Activated naive CD4-positive, alpha-beta T cell treated with Interleukin-2 at 50 U/mL for 16 hours (primary cell): ENCODE measurements at places on chromosomes 6 and 20.

- DNase-seq: no peak
Measured at GRCh38 chr6:11036977-11037430, 7.1 kb downstream of the ELOVL2 start.

- DNase-seq: no peak
Measured at GRCh38 chr6:16236631-16237199, 1.7 kb upstream of the GMPR start.

GRCh38 chr6:31180500-31180899, 10.0 kb upstream of the POU5F1 start:
- peak; percentile 80 for DNase-seq

GRCh38 chr6:82259389-82259788, 11.8 kb upstream of the IBTK start:
- no peak for DNase-seq

GRCh38 chr6:142665393-142665792, 279.6 kb downstream of the HIVEP2 start:
- DNase-seq: no peak

DNA sequence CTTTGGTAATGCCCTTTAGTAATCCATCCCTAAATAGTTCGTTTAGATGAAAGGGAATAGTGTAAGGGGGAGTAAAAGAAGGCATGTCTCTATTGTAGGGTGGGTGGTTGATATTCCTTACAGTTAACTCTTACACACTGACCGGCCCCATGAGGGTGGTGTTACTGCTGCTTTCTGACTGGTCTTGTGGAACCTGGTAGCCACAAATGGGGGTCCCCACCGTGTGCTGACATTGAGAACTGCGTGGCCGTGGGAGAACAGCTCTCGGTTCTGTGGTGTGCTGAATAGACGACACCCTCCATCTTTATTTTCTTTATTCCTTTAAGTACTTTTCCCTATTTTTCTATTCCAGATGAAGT, 19.3 kb downstream of the MRAP2 start:
- no peak for DNase-seq

- no peak for DNase-seq
Measured at GRCh38 chr6:15355683-15356099, 109.8 kb downstream of the JARID2 start.

DNA sequence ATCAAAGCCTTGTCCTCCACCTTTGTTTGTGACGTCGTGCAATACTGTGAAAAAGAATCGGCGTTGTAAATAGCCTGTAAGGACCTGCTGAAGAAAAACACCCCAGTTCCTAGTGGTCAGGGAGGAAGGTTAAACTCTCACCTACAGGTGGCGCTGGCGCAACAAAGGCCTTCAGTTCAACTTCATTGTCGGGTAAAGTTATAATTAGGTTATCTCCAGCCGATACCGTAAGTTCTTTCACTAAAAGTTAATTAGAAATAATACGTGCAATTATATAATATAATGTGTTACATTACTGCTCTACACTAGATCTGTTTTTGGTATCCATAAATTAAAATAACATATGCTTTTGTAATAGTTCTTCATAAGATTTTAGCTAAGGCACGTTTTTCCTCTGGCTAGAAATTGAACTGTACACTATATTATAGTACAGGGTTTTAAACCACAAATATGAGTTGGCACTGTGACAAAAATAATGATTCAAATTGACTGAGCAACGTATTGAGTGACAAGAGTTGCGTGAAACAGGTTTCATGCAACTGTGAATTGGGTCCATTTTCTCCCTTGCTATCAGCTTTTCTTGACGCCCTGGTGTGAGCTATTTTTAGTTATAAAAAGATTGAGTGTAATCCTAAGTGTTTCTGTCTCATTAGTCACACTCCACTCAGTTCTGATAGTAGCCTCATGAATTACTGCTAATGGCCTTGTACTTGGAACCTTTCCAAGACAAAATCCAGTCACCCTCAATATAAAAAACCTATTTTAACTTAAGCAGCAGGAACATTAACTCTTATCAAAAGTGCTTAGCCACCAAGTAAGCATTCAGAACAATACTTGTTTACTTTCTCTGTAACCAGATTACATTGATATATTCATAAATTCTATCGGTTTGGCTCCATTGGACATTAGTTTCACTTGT, 62.3 kb downstream of the KIAA0319 start:
- peak; percentile 74 for DNase-seq

- DNase-seq: no peak
Measured at GRCh38 chr20:46690219-46691106, 1.2 kb upstream of the TP53RK start.

- peak; percentile 4 for DNase-seq
Measured at GRCh38 chr6:70956451-70957283, at the start of gene B3GAT2. Gene B3GAT2, minus strand, starts transcription at chr6:70957060. Its CDS starts 631 bp downstream, at chr6:70956429.

DNA sequence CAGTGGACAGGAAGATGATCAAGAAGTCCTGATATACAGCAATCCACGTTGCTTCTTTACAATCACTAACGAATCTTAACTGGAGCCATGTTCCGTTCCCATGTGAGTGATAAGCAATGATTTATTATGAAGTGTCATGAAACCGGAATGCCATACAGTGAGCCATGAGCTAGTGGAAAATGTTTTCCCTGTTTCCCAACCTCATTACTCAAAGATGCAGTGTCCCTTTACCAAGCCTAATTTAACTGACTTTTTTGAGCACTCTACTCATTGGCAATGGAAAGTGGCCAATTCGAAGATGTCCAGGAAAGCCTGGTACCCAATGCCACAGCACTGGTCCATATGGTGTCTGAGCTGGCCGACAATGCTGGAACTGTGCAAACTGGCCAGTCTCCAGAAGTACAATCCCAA, 148.3 kb downstream of the ZNF217 start:
- no peak for DNase-seq

DNA sequence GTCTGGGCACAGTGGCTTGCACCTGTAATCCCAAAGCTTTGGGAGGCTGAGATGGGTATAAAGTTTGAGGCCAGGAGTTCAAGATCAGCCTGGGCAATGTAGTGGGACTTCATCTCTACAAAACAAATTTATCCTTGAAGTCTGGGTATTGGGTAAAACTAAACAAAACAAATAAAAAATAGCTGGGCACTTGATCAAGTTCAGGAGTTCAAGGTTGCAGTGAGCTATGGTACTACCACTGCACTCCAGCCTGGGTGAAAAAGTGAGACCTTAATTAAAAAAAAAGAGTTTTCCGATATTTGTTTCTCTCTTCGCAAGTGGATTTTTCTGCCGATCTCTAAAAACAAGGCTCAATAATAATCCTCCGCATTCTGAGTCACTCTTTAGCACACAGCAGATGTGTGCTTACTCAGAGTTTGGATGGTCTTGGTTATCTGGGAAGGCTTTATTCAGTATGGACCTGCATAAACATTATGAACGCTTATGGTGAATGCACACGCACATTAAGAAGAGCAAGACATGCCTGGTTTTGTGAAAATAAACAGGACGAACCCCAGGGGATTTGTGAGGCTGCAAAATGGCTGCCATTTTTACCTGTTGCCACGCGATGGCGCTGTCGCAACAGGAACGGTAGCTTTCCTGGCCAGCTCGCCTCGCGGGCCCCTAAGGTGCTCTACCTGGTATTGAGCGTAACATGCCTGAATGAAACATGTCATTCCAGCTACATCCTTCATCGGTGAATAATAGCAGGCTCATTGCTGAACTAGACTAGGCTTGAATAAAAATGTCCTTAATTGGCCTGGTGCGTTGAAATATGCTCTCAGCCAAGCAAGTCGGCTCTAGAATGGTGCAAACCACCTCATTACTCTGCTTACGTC, 6.0 kb downstream of the OPN5 start:
- peak; percentile 34 for DNase-seq

DNA sequence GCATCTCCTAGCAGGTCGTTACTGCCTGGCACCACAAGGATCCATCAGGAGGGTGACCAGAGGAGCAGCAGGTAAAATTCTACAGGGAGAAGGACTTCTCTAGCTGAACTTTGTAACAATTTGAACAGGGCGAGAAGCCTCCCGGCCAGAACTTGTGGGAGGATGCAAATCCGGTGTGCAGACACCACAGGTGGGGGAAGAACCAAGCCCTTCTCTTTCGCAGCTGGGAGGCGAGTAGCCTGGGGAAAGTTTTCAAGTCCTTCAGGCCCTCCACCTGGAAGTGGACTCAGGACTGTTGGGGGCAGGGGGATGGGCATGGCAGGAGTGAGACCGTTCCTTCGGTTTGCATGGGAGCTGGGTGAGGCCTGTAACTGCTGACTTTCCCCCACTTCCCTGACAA, 42.7 kb upstream of the FAM210B start:
- no peak for DNase-seq

- no peak for DNase-seq
Measured at GRCh38 chr6:30747902-30748769, 3.8 kb upstream of the IER3 start.

DNA sequence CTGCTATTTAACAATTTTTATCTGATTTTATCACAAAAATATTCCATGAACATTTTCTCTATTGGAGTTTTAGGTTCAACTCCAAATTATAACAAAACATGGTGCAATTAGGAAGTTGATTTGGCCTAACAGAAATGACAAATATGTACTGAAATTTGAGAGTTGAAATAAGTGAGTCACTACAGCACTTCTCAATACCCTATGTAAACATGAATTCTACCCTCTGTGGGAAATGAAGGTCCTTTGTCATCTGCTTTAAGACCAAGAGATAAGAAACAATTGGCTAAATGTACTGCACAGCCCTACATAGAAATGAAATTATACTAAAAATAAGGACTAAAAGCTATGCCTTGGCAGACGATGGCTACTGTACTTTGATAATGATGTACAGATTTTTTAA, 86.2 kb upstream of the BEND6 start:
- no peak for DNase-seq

- DNase-seq: no peak
Measured at GRCh38 chr6:79066828-79067227, 11.2 kb downstream of the PHIP start.

DNA sequence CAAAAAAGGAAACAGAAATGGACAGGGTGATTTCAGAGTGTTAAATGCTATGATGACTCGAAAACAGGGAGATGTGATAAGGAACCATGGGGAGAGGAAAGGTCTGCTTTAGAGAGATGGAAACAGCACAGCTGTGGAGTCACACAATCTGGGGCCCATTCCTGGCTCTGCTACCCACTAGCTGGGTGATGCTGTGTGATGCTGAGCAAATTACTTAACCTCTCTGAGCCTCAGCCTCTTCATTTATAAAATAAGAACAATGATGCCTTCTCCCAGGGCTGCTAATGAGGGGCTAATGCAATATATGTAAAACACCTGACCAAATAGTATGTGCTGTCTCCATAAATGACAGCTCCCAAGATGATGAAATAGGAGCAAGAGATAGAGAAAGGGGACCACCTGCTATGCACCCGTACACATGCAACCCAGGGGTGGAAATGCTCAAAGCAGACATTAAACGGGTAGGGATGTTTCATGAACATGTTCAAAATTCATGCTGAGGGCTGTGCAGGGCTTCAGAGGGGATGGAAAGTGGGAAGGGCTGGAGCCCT, 27.7 kb downstream of the MDGA1 start:
- no peak for DNase-seq

GRCh38 chr20:1987826-1988225, 6.0 kb downstream of the PDYN start:
- no peak for DNase-seq

DNA sequence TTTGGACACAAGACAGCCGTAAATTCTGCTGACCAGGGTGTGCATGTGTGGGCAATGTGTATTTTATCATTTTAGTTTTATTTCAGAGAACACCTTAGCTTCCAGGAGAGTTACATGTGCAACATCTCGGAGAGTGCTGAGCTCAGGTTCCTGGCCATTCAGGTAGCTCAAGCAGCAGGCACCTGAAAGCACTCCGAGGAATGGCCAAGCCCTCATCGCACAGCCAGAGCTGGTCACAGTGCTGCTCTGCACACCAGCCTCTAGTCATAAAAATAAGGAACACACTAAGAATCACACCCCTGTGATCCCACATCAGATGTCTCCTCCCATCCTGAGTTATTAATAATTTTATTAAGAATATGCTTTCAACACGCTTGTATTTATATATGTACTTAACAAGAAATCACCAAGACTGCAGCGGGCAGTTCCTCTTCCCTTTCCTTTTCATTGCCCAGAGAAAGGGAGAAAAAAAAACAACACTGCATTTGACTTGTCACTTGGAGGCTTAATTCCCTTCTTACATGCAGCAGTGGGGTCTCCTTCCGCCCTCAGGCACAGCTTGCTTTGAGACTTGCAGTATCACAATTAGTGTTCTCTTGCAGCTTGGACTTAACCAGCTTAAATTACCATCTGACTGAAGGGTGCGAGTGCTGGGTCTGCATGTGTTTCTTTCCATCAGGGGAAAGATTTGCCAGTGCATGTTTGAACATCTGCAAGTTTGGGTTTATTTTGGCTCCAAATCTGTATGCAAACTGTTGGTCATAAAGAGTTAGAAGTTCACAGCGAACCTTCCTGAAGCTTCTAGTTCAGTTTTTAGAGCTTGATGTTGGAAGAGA, 36.0 kb upstream of the IRF4 start:
- DNase-seq: no peak

- peak; percentile 50 for DNase-seq
Measured at GRCh38 chr6:41846666-41847237, 48.4 kb downstream of the USP49 start.

DNA sequence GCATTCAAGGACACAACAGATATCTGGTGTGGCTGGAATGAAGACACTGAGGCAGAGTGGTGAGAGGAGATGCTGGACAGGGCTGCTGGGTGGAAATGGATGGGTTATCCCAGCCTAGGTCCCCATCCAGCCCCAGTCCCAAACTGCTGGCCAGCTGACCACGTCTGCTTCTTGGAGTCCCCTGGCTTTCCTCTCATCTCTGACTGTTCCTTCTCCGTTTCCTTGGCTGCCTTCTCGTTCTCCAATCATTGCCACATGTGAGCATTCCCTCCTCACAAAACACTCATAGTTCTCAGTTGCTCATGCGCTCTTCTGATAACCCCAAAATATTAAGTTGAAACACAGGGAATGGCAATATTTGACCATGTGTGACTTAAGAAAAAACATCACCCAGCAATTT, 31.5 kb downstream of the MAFB start:
- no peak for DNase-seq

GRCh38 chr6:40860443-40860842, 178.6 kb downstream of the UNC5CL start:
- no peak for DNase-seq

- DNase-seq: no peak
Measured at GRCh38 chr6:33112148-33112547, 36.4 kb downstream of the HLA-DPB1 start.

DNA sequence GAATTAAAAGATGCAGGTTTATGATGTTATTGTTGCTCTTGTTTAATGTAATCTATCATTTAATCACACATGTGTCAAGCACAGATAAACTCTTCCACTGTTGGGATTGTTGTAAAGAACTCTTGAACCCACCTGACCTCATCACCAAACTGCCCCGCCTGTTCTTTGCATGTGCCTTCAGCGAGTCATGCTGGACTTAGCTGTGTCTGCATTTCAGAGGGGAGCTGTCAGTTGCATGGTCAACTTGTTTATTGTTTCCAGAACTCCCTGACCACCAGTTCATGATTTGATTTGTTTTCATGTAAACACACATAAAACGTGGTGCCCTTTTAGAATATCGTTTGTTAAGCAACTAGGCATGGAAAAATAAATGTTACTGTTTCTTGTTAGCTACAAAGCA, 93.6 kb downstream of the KHDC1L start:
- no peak for DNase-seq

GRCh38 chr6:41663568-41663967, 25.3 kb downstream of the MDFI start:
- no peak for DNase-seq
